Chondrocyte (in vitro differentiated cells): ENCODE measurements at places on chromosomes 3 and 15. TPM values are rescaled to one million over a fixed set of nuclear protein-coding genes. Genes with fewer than 3 reads are reported as not detected.

TRPM1 gene
- total RNA-seq = not detected in 3 replicates

SLC27A2 gene
- not detected in 3 replicates for total RNA-seq

MYL3 gene
- 0.22 to 0.82 TPM in 2 of 3 replicates, not detected in the other for total RNA-seq

RAD54L2 gene
- 19.3 to 26.9 TPM (median 20.4 TPM) in 3 replicates for total RNA-seq

ADAMTSL3 gene
- 0.17 to 0.49 TPM in 2 of 3 replicates, not detected in the other for total RNA-seq

POPDC2 gene
- total RNA-seq = 0.80 to 1.1 TPM (median 1.0 TPM) in 3 replicates

SOX2 gene
- 0.79 to 3.3 TPM (median 1.3 TPM) in 3 replicates for total RNA-seq

DNA sequence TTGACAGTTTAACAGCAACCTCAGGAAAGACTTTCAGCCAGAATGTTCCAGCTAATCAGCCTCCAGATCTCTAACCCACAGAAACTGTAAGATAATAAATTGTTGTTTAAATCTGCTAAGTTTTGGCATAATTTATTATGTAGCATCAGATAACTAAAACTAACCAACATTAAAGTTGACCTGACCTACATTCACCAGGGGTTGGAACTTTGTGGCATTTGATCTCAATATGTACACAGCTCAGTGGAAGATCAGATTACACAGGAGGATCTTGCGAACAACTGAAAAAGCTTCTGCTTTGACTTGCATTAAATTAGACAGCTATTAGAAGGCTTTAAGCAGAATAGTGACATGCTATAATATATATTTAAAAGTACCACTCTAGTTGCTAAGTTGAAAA is 91.4 kb upstream of the POU1F1 start:
- no peaks in the 10 kb centered on the region for H3K36me3 ChIP-seq
- DNase-seq = no peak
- peaks cover 31% of the 10 kb centered on the region for H3K27me3 ChIP-seq
- no peaks in the 10 kb centered on the region for H3K4me1 ChIP-seq
- H3K27ac ChIP-seq = no peak overlapping the region
- H3K4me3 ChIP-seq = no peak overlapping the region

DNA sequence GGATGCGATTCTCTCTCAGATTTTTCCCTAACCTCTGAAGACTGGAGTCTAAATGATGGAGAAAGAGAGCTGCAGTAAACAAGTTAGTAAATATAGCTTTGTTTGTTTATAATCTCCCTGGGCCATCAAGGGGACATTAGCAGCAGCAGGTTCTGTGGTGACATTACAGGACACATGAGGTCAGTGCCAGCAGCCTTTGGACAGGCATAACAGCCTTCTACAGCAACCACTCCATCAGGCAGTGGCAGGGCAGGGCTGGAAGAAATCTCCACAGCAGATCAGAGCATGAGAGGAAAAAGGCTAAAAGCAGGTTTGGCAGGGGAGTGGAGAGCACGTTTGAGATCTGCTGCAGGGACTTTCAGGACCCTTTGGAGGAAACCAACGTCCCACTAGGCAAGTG is 127.6 kb upstream of the ACP3 start:
- H3K27ac ChIP-seq = no peak overlapping the region
- H3K36me3 ChIP-seq = no peaks in the 10 kb centered on the region
- H3K4me3 ChIP-seq = no peak overlapping the region
- no peak for DNase-seq

DNA sequence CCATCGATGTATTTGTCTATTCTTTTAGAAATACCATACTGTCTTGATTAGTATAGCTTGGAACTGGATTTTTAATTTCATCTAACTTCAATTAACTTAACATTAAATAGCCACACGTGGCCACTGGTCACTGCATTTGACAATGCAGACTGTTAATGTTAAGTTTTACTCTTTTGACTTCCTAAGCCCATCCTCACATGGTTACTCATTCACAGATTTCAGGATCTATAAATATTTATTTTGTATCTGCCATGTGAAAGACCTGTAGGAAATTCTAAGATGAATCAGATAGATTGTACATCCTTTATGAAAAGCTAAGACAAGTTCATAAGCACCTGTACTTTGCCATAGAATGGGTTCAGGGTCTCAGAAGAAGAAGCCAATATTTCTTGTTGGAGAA is 8.3 kb upstream of the RORA start:
- DNase-seq = no peak
- peaks cover 55% of the 10 kb centered on the region for H3K27me3 ChIP-seq
- no peaks in the 10 kb centered on the region for H3K4me1 ChIP-seq

GRCh38 chr15:101038327-101039003 is 119.3 kb downstream of the LRRK1 start:
- H3K36me3 ChIP-seq = peaks cover 19% of the 10 kb centered on the region
- no peaks in the 10 kb centered on the region for H3K27me3 ChIP-seq
- H3K4me1 ChIP-seq = no peaks in the 10 kb centered on the region

DNA sequence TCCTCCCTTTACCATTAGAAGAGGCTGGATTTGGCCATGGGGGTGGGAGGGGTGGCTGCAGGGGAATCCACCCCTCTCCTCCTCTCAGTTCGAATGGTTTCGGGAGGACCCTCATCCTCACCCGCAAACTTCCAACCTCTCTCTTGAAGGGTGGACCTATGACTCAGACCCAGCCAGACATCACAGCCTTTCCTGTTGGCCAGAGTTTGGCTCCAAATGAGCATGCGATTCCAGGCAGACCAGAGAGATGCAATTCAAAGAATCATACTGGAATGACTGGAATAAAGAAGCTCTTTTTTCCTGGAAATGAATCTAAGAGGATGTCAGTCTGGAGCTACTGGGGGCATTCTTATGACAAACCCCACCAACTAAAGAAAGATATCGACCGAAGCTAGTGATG is 516.7 kb upstream of the MDFIC2 start:
- peak overlapping the region; percentile 96 for H3K27ac ChIP-seq
- H3K36me3 ChIP-seq = peaks cover 2% of the 10 kb centered on the region
- H3K4me1 ChIP-seq = peaks cover 82% of the 10 kb centered on the region
- no peak for DNase-seq

DNA sequence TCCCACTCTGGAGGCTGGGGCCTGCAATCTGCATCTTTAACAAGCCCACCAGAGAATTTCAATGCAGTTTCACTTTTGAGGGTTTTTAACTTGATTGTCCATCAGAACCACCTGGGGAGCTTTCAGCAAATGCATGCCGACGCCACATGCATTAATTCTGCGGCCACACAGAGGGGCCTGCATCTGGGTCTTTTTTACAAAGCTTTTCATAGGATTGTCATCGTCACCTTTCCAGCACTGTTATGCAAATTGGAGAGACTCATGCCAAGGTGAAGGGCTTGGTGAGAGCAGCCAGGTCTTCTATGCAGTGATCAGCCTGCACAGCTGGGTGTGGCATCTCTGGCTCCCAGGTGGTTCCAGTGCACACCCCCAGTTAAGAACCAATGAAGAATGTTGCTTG is 143.0 kb upstream of the CTDSPL start:
- H3K27ac ChIP-seq = no peak overlapping the region
- peaks cover 15% of the 10 kb centered on the region for H3K4me1 ChIP-seq
- no peak for DNase-seq
- peaks cover 3% of the 10 kb centered on the region for H3K36me3 ChIP-seq
- H3K27me3 ChIP-seq = peaks cover 20% of the 10 kb centered on the region

DNA sequence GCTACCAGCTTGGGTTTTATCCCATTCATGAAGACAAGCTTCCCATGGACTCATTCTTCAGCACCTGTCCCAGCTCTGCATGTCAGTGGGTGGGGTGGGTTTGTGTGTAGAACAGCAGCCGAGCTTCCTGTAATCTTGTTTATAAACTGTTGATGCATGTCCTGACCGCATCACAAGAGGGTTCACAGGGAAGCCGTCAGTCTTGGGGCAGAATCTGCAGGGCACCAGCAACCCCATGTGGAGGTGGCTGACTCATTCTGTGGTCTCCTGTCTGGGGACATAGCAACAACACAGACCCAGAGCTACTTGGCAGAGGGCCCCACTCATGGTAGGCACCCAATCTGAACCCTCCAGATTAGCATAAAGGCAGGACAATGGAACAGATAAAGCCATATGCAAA is 35.6 kb downstream of the DAPK2 start:
- DNase-seq = peak; percentile 72
- no peaks in the 10 kb centered on the region for H3K36me3 ChIP-seq
- H3K4me3 ChIP-seq = no peak overlapping the region

- H3K27me3 ChIP-seq = peaks cover 2% of the 10 kb centered on the region
- DNase-seq = no peak
- no peak overlapping the region for H3K27ac ChIP-seq
- peaks cover 4% of the 10 kb centered on the region for H3K4me1 ChIP-seq
Observed at GRCh38 chr3:56769116-56769707, 32.5 kb downstream of the ARHGEF3 start.
